ENCODE measurements at places on chromosomes 2 and 18.

- DNase-seq, result no peak
Measured at GRCh38 chr2:86366651-86367498, 29.4 kb upstream of the REEP1 start.

GRCh38 chr2:28359222-28360057 is 33.2 kb upstream of the FOSL2 start:
- peak; percentile 68 for DNase-seq

GRCh38 chr18:48367557-48367956 is 41.6 kb downstream of the ZBTB7C start:
- DNase-seq, result no peak

DNA sequence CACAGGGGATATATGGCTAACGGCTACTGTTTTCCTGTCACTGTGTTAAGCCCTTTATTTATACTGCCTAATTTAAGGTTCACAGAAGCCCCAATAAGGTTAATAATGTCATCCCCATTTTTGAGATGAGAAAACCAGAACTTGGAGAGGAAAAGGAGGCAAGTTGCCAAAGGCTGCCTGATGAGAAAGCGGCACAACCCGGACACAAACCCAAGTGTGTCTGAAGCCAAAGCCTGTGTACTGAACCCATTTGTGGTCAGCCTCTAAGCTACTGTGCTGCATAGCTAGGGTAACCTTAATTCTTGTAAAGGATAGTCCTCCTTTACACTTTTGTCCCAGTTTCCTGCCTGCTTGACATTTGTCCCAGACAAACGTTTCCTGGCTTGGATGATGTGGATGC is 954.7 kb upstream of the FANCL start:
- no peak for DNase-seq

DNA sequence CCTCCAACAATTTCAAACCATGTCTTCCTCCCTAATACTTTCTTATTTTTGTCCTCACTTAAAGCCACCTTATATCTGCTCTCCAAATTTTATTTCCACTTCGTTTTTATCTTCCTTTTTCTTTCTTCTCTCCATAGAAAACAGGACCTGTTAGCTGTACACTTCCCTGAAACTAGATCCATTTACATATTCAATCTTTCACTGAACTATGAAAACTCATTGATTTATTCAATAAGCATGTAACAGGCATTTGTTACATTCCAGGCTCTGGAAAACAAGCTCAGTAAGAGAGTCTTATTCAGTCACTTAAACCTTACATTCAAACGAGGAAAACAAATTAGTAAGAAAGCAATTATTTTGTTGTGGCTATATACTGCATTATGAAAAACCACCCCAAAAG is 1225.3 kb downstream of the SUCLG1 start:
- no peak for DNase-seq

DNA sequence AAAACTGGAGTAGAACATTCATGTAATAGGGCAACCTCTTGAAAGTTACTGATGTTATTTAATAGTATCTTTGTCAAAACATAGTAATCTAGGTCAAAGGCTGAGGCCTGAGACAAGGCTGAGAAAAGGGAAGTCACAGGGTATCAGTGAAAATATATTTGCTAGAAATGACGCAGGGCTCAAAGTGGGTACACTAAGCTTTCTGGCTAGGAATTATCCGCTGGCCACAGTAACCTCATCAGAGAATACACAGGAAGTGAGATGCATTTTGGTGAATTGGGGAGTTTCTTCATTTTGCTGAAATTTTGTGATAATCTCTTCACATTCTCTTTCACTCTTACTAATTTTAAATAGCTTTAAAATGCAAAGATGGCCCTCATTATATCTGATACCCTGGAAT is 206.8 kb downstream of the OTX1 start:
- no peak for DNase-seq

DNA sequence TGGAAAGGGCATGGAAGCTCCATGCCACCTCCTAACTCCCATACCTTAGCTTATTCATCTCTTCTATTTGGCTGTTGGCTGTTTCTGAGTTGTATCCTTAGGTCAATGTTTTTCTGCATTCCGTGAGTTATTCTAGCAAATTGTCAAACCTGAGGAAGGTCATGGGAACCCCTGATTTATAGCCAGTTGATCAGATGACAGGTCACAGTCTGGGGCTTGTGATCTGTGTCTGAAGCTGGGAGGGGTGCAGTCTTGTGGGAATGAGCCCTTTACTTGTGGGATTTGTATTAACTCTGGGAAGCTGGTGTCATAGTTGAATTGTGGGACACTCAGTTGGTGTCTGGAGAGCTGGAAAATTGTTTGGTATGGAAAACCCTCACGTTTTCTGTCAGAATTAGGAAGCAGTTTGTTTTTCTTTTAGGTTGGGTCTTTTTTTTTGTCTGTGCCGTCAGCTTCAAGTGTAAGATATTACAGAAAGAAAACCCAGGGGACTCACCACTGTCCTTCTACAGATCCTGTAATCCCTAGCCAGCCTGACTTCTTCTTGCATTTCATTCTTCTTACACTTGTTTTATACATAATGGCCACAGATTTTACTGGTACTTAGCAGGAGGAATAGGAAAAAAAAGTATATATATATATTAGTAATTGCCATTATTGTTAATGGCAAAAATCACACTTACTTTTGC is 137.9 kb downstream of the LRRTM1 start:
- DNase-seq, result no peak

- DNase-seq, result no peak
Measured at GRCh38 chr2:120374821-120375220, 28.9 kb downstream of the INHBB start.

- no peak for DNase-seq
Measured at GRCh38 chr2:29223851-29224692, 108.9 kb downstream of the CLIP4 start.

- no peak for DNase-seq
Measured at GRCh38 chr18:33161131-33161530, 279.4 kb downstream of the CCDC178 start.

- DNase-seq, result no peak
Measured at GRCh38 chr2:177052471-177052870, 160.1 kb upstream of the HNRNPA3 start.

- DNase-seq, result no peak
Measured at GRCh38 chr2:131120815-131121317, 15.7 kb downstream of the PLEKHB2 start.

GRCh38 chr2:147375073-147375472 is 469.8 kb upstream of the ACVR2A start:
- no peak for DNase-seq

Measured in stimulated activated CD4-positive, alpha-beta T cell treated with anti-CD3 and anti-CD28 coated beads, Interleukin-2, amount 100 ng/mL, for 48 hours (primary cell).